ENCODE measurements at places on chromosomes 16 and 17. TPM values are rescaled to one million over a fixed set of nuclear protein-coding genes. Genes with fewer than 3 reads are reported as not detected.

- H3K4me3 ChIP-seq: peak overlapping the region; percentile 87
- no peaks in the 10 kb centered on the region for H3K36me3 ChIP-seq
- peak overlapping the region; percentile 91 for H3K27ac ChIP-seq
- H3K27me3 ChIP-seq: no peaks in the 10 kb centered on the region
These were observed 1.2 kb upstream of the METTL9 start for GRCh38 chr16:21598206-21598605.

DNA sequence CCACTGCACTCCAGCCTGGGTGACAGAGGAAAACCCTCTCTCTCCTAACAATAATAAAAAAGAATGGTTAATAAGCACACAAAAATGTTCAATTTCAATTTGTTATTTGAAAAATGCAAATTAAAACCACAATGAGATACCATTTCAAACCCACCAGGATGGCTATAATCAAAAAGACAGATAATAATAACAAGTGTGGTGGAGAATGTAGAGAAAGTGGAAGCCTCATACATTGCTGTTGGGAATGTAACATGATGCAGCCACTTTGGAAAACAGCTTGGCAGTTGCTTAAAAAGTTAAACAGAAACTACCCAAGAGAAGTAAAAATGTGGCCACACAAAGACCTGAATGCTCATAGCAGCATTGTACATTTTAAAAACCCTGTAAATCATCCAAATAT is 51.8 kb upstream of the MAP3K14 start:
- no peaks in the 10 kb centered on the region for H3K36me3 ChIP-seq
- H3K4me1 ChIP-seq: peaks cover 15% of the 10 kb centered on the region
- DNase-seq: no peak
- H3K4me3 ChIP-seq: no peak overlapping the region
- H3K27ac ChIP-seq: no peak overlapping the region
- peaks cover 13% of the 10 kb centered on the region for H3K27me3 ChIP-seq

The GLP2R gene
- not detected for total RNA-seq

DNA sequence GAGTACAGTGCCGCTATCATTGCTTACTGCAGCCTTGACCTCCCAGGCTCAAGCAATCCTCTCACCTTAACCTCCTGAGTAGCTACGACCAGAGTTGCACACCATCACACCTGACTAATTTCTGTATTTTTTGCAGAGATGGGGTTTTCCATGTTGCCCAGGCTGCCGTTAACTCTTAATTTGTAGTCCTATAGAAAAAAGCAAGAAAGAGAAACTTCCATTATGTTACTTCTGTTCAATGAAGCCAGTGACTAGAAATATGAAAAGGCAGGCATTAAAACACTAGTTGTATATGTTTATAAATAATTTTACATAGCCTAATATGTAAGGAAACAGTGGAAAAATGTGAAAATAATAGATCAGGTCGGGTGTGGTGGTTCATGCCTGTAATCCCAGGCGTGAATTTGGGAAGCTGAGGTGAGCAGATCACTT is 9.7 kb downstream of the RAD51C start:
- no peaks in the 10 kb centered on the region for H3K27me3 ChIP-seq
- no peak overlapping the region for H3K4me3 ChIP-seq
- H3K36me3 ChIP-seq: peaks cover 21% of the 10 kb centered on the region
- peak; percentile 61 for DNase-seq
- peaks cover 30% of the 10 kb centered on the region for H3K4me1 ChIP-seq
- peak overlapping the region; percentile 78 for H3K27ac ChIP-seq

The DUS1L gene
- 118 TPM for total RNA-seq

GRCh38 chr17:35170968-35171771 is 23.0 kb downstream of the SLC35G3 start:
- DNase-seq: peak; percentile 10
- no peaks in the 10 kb centered on the region for H3K36me3 ChIP-seq
- peaks cover 33% of the 10 kb centered on the region for H3K4me1 ChIP-seq
- H3K4me3 ChIP-seq: no peak overlapping the region
- no peaks in the 10 kb centered on the region for H3K27me3 ChIP-seq
- peak overlapping the region; percentile 38 for H3K27ac ChIP-seq

DNA sequence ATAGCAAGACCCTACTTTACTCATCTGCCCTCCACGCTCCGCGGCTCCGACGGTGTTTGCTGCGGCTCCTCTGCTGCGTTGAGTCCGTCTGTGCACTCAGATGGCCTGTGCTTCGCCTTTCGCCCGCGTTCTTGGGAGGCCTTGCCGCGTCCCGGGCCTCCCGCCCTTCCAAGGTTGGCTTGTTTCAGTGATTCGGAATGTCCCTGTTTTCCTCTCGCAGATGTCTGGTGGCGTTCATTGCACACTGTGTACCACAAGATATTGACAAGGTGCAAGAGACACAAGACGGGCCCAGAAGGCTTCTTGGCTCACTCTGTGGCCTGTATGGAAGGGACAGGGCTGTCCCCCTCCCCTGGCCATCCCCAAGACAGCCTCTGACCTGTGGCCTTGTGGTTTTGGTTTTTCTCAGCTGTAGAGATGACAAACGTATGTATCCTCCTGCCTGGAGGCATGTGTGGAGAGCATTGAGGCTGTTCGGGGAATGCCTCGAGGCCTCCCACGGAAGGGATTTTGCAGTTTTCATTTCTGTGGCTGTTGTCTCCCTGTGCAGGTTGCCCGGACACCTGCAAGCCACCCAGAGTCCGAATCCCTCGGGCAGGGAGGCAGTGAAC is 15.4 kb downstream of the MGRN1 start:
- DNase-seq: no peak

The CES4A gene
- total RNA-seq: 25.0 TPM

GRCh38 chr17:50864747-50865059 is 1.5 kb downstream of the TOB1 start:
- peak overlapping the region; percentile 99 for H3K27ac ChIP-seq
- H3K36me3 ChIP-seq: peaks cover 19% of the 10 kb centered on the region
- no peaks in the 10 kb centered on the region for H3K27me3 ChIP-seq
- DNase-seq: peak; percentile 27

The SLC5A11 gene
- total RNA-seq: 0.12 TPM

DNA sequence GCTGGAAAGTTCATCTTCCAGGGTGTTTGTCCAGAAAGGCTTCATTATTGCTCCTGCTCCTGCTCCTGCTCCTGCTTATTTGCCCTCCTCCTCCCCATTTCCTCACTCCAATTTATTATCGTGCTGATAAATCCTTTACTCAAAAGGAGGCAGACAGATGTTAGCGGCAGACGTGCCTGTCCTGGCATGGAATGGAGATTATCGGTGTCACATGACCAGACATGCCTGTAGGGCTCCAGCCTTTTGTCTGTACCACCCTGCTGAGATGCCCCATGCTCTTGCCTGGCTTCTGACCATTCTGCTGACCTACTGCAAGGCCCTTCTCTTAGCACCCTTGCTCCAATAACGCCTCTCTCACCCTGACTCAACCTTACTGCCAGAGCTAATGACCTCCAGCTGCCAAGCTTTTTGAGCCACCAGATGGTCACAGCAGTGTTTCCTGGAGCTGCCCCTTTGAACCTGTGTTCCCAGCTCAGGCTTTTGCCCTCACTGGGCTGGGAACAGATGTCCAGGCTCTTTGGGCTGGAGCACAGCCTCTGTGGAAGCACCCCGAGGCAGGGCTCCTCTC is 12.8 kb downstream of the DNAH9 start:
- H3K27me3 ChIP-seq: no peaks in the 10 kb centered on the region
- no peak overlapping the region for H3K4me3 ChIP-seq
- H3K4me1 ChIP-seq: no peaks in the 10 kb centered on the region
- H3K36me3 ChIP-seq: no peaks in the 10 kb centered on the region
- no peak overlapping the region for H3K27ac ChIP-seq

The SALL1 gene
- not detected for total RNA-seq

The TLCD1 gene
- total RNA-seq: 9.1 TPM

DNA sequence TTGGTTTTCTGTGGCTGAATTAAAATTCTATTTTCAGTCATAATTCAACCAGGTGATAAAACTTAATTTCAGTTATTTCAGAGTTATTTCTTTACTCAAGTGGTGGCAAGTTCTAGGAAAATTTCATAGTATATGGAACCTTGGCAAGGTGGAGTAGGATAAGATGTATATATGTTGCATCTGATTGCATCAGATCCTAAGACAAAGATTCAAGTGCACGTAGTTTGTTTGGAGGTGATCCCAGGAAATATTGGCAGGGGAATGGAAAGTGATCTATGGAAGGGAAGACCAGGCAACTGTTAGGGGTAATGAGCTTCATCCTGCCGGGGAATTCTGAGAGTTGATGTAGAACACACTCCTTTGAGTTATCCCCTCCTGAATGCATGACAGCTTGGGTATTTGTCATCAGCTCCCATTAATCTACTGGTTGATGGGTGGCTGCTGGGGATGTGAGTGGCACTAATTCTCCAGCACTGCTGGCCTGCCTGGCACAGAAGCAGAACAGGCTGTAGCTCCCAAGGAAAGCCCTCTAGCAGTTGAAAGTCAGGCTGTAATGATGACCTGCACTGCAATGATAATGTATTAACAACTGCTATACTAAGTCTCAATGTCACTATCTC is 52.2 kb upstream of the TOM1L1 start:
- no peak for DNase-seq
- no peaks in the 10 kb centered on the region for H3K36me3 ChIP-seq
- H3K4me3 ChIP-seq: no peak overlapping the region
- no peak overlapping the region for H3K27ac ChIP-seq

DNA sequence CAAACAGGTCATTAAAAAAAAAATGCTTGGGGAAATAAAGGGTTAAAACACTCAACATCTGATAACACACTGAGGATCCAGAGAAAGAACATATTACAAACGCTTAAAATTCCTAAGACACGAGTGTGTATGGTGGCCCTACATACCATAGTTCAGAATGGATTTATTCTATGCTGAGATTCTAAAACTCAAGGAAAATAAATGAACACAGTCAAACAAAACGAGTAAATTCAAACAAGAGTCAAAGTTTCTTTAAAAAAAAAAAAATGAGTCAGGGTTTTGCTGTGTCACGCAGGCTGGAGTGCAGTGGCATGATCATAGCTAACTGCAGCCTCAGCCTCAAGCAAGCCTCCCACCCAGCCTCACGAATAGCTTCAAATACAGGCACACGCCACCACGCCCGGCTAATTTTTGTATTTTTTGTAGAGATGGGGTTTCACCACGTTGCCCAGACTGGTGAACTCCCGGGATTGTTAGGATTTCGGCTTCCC is 17.4 kb downstream of the CRK start:
- no peak overlapping the region for H3K27ac ChIP-seq
- H3K4me1 ChIP-seq: peaks cover 5% of the 10 kb centered on the region
- no peaks in the 10 kb centered on the region for H3K27me3 ChIP-seq
- no peak for DNase-seq

DNA sequence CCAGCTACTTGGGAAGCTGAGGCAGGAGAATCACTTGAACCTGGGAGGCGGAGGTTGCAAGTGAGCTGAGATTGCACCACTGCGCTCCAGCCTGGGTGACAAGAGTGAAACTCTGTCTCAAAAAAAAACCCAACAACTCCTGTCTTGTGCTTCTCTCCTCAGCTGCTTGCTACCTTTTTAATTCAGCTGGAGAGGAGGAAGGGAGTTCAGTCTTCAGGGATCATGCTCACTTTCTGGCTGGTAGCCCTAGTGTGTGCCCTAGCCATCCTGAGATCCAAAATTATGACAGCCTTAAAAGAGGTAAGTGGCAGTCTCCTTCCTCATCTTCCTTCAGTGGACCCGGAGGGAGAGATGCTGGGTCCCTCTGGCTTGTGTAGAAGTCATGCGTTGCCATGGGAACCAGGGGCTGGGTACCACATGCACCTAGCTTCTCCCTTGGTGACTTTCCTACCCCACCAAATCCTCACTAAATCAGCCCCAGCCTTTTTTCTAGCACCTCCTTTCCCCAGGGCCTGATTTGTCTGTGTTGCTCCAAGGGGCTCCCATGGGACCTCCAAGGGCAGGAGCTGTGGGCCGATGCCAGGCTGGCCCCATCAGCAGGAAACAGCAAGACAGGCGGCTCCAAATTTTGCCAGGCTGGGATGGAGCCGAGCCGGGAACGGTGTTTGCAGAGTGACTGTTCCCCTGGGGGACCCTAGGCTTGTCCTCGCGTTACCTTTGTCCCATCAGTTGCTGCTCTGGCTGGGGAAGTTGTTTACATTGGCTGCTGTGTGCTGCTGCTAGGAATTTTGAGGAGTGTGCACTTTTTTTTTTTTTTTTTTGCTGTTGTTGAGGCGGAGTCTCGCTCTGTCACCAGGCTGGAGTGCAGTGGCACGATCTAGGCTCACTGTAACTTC is 65.2 kb downstream of the ABCC1 start:
- peaks cover 12% of the 10 kb centered on the region for H3K4me1 ChIP-seq
- no peak overlapping the region for H3K27ac ChIP-seq

- H3K27ac ChIP-seq: no peak overlapping the region
- no peak for DNase-seq
- peaks cover 20% of the 10 kb centered on the region for H3K4me1 ChIP-seq
- H3K4me3 ChIP-seq: no peak overlapping the region
- H3K27me3 ChIP-seq: no peaks in the 10 kb centered on the region
These were observed 72.0 kb downstream of the FTO start for GRCh38 chr16:53775821-53776431.
